ENCODE measurements at places on chromosomes 5 and 9.

GRCh38 chr9:21683484-21684175, 118.8 kb upstream of the MTAP start:
- no peak for DNase-seq

DNA sequence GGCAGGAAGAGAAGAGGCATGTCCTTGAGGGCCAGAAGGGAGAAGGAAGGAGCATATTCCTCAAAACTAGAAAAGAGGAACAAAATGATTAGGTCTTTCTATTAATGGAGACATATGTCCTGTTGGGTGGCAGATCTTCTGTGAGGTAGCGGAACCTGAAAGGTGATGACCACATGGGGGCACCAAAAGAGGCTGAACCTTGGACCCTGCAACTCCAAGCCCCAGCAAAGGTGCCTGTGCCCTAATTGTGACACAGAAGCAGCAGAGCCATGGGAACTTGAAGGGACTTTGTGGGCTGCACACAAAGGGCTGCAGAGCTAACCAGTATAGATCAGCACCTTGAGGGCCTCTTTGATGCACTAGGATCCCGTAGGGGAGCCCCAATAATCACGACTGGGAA, 158.0 kb downstream of the BAAT start:
- no peak for DNase-seq

GRCh38 chr5:132466433-132467286, 23.9 kb downstream of the IRF1 start:
- DNase-seq = peak; percentile 44

DNA sequence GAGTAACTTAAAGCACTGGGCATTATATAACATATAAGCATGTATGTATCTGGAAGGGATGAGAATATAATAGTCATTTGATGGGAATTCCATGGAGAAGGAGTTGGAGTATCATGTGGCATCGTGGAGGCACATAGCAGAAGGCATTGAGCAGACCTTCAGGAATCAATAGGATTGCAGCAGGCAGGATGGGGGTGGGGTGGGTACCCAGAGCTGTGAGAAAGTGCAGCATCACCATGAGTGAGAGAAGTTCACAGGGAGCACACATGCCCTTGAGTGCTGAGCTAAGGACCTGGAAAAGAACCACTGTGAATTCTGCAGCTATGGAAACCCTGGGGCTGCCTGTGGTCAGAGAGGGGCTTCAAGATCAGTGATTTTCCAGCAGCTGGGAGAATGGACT, 57.3 kb downstream of the MED10 start:
- no peak for DNase-seq

Data from endothelial cell (in vitro differentiated cells).